ENCODE measurements at places on chromosomes 3 and 15. TPM values are rescaled to one million over a fixed set of nuclear protein-coding genes. Genes with fewer than 3 reads are reported as not detected.

DNA sequence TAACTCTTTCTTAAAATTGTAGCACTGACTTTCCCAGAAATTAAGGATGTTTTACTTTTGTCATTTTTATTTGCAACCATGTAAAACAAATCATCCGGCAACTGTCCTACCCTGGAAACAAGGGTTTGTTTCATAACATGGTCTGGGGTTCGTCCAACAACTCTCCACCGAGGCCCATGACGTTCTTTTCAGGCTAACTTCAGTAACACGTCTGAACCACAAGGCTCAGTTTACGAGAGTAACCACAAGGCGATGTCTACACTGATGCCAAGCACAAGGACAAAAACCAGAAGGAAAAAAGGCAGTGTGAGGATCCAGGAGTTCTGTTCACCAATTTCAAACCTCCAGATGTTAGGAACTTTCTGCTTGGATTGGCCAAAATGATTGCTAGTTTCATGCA is 546.1 kb downstream of the NTRK3 start:
- H3K4me3 ChIP-seq, result no peak overlapping the region
- H3K27ac ChIP-seq, result no peak overlapping the region
- H3K27me3 ChIP-seq, result no peaks in the 10 kb centered on the region
- H3K36me3 ChIP-seq, result no peaks in the 10 kb centered on the region
- DNase-seq, result peak; percentile 89

DNA sequence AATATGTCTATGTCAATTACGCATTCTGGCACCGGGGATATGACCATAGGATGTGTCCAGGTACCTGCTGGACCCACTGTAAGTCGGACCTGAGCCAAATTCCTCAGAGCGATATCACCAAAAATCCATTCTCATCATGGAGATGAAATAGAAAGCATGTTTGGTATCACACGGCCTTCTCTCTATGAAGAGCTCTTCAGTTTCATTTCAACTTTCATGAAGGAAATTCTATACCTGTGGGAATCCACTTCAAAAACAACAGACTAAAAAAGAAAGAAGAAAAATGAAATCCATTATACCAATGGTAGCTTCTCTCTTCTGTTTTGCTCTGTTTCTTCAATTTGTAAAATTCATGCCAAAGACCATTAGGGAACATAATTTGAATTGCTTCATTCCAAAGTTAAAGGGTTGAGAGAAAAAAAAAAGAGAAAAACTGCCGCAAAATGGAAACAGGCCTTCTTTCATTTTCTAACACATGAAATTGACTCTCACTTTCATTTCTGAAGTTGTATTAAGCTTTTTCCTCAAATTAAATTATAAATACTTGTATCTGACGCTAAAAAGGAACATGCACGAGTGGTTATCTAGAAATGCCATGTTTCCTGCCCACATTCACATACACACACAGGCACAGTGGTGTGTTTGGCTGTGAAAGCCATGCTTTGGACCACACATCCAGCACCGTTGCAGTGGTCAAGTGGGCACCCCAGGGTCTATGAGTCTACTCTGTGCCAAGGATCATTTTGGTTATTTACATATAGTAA is 46.9 kb upstream of the DIPK2A start:
- no peak for DNase-seq
- no peaks in the 10 kb centered on the region for H3K27me3 ChIP-seq
- H3K4me3 ChIP-seq, result no peak overlapping the region
- H3K27ac ChIP-seq, result no peak overlapping the region
- no peaks in the 10 kb centered on the region for H3K36me3 ChIP-seq
- H3K4me1 ChIP-seq, result no peaks in the 10 kb centered on the region

Gene HRG
- not detected for total RNA-seq

DNA sequence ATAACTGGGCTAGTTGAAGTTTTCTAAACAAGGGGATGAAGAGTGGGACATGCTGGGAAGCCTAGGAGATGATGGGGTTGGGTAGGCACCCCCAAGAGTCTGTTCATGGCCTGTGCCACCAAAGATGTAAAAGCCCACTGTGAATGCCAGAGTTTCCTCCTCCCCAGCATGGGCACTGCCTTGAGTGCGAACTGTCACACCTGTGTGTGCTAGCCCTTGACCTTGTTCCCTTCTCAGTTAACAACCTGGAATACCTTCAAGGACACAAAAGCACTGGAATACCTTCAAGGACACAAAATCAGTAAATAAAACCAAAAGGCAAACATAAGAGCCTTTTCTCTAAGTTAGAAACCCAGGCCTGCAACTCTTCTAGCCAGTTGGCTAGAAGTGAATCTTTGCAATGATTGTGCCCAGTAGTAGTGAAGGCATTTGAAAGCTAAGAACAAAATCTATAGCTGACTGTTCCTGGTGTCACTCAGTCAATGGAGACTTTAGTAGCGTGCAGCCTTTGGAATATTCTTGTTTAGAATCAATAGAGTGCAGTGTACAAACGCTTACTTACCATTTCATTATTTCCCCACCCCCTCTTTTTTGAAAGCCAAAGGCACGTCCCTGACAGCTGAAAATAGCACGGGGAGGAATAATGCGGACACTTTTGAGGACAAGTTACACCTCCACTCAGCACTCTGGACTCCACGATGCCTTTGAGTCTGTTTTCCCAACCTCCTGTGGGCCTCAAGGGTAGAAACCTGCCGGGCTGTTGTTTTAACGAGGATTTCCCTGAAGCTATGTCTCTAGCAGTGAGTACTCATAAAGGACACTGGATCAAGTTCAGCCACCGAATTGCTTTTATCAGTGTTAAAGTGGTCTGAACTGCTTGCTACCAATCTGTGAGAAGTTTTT is 24.2 kb downstream of the PSMD6 start:
- peaks cover 11% of the 10 kb centered on the region for H3K4me1 ChIP-seq
- no peak for DNase-seq
- peaks cover 35% of the 10 kb centered on the region for H3K36me3 ChIP-seq
- no peak overlapping the region for H3K27ac ChIP-seq

DNA sequence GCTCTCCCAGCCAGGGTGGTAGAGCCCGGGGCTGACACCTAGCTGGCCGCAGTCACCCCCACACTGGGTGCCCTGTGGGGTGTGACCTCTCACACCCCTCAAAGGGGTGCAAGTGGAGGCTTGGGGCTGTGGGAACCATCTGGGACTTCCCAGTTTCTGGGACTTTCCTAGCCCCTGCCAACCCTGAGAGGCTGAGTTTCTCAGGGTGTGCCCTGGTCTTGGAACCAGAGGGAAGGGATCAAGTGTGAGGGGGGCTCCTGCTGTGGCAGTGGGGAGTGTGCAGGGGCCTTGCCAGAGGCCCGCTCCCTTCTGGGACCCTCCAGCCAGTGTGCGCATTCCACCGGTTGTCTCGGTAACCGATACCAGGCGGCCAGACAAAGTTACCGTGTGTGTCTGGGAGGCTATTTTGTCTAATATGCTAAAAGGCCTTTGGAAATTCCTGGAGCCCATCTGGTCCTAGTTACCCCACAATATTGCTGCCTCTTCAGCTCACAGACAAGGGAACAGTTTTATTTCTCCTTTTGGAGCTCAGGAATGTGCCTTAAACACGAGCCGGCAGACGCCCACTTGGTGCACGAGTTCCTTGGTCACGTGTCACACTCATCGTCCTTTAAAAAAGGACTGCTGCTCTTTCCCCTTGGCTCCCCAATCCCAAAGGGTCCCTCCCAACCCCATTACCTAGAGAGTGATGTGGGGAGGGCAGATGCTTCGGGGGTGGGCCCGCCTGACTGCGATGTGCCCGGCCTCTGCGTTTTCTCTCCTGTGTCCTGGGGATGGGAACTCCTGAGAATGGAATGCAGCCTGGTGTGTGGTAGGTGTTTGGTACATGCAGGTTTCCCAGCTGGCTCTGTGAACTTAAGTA is 33.2 kb downstream of the HDAC11 start:
- no peaks in the 10 kb centered on the region for H3K36me3 ChIP-seq
- H3K4me1 ChIP-seq, result peaks cover 27% of the 10 kb centered on the region
- no peaks in the 10 kb centered on the region for H3K27me3 ChIP-seq
- no peak for DNase-seq
- no peak overlapping the region for H3K4me3 ChIP-seq

DNA sequence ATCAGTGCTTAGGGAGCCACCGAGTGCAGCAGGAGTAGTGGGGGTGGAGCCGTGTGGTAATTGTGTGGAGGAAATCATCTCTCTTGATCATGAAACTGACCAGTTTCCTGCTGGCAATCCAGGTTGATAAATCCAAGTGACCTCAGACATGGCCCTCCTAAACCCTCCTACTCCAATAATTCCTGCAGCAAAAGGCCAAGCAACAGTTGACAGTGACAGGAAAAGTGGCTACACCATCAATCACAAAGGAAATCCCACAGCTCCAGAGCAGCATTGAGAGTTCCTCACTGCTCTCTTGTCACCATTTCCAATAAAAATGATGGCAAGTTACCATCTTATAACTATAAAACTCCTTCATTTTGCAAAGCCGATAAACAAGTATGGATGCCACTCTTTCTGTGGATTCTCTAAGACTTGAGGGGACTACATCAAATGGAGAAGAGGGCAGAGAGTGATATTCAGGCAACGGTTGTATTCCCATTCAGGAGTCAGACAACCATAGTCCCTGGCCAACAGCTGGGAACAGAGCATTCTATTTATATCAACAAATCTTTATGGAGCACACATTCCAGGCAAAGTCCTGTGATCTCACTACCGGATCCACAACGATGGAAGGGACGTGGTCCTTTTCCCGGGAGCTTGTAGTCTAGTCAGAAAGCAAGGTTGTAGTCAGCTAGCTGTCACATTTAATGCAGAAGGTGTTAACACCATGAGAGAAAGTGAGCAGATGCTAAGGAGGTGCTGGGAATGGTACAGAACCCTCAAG is 312.5 kb upstream of the CTNNB1 start:
- H3K4me3 ChIP-seq, result no peak overlapping the region
- DNase-seq, result no peak
- no peak overlapping the region for H3K27ac ChIP-seq
- H3K36me3 ChIP-seq, result no peaks in the 10 kb centered on the region

Gene MESP1
- total RNA-seq, result 0.50 TPM

Gene RLBP1
- 0.50 TPM for total RNA-seq

DNA sequence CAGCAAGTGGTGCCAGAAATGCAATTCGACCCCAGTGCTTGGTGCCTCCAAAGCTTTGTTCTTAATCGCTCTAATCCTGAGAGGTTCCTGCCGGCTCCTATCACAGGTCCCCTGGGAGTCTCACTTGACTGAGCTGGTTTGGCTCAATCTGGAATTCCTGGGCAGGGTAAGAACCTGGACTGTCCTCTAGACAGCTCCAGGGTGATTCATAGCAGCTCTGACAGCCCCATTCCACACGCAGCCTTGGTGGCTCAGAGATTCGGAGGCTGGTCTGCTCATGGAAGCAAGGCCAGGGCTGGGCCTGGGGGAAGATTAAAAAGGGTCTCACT is 37.9 kb downstream of the MYO5C start:
- no peak overlapping the region for H3K4me3 ChIP-seq
- no peaks in the 10 kb centered on the region for H3K36me3 ChIP-seq
- H3K4me1 ChIP-seq, result peaks cover 33% of the 10 kb centered on the region
- no peak for DNase-seq

GRCh38 chr3:150469031-150469930 is 61.2 kb downstream of the TSC22D2 start:
- H3K4me3 ChIP-seq, result no peak overlapping the region
- H3K36me3 ChIP-seq, result no peaks in the 10 kb centered on the region
- H3K27me3 ChIP-seq, result no peaks in the 10 kb centered on the region

Gene GPR171
- 2.0 TPM for total RNA-seq

DNA sequence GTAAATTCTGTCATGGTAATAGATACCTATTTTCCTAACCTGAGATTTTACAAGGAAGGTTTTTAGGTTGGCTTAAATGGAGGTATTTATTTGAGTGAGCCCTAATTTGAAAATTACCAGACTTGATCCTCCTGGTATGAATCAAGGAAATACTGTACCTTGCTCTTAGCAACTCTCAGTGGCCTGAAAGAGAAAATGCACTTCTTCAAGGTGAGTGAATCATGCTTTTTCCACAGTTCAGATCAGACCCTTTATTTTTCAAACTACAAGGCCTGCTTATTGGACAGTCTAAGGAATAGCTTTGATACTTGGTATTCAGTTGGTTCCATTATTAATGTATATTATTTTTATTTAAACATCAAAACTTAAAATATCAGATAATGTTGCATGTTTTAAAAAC is 15.4 kb downstream of the FEM1B start:
- no peaks in the 10 kb centered on the region for H3K27me3 ChIP-seq
- H3K27ac ChIP-seq, result no peak overlapping the region
- H3K36me3 ChIP-seq, result peaks cover 27% of the 10 kb centered on the region
- no peak overlapping the region for H3K4me3 ChIP-seq

DNA sequence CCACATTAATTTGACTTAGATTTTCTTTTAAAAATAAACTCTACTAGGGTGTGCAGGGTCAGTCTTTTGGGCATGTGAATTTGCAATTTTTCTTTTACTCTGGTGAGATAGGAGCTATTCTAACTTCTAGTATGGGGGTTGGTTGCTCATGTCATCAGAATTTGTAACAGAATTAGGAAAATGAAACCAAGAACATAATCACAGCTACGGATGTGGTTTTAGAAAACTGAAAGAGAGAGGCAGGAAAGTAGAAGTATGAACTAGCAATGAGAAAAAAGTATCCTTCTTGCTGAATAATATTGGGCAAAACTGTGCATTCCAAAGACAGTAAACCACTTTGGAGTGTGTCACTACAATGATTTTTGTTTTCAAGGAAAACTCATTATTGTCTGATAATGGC is 43.3 kb downstream of the ADPGK start:
- H3K27me3 ChIP-seq, result no peaks in the 10 kb centered on the region
- no peak overlapping the region for H3K27ac ChIP-seq
- no peaks in the 10 kb centered on the region for H3K4me1 ChIP-seq
- no peak for DNase-seq
- H3K36me3 ChIP-seq, result peaks cover 36% of the 10 kb centered on the region
- no peak overlapping the region for H3K4me3 ChIP-seq

Gene GRK7
- 0.11 TPM for total RNA-seq

GRCh38 chr3:16480861-16481545 is 32.5 kb downstream of the RFTN1 start:
- DNase-seq, result no peak
- no peaks in the 10 kb centered on the region for H3K27me3 ChIP-seq
- peaks cover 94% of the 10 kb centered on the region for H3K4me1 ChIP-seq

DNA sequence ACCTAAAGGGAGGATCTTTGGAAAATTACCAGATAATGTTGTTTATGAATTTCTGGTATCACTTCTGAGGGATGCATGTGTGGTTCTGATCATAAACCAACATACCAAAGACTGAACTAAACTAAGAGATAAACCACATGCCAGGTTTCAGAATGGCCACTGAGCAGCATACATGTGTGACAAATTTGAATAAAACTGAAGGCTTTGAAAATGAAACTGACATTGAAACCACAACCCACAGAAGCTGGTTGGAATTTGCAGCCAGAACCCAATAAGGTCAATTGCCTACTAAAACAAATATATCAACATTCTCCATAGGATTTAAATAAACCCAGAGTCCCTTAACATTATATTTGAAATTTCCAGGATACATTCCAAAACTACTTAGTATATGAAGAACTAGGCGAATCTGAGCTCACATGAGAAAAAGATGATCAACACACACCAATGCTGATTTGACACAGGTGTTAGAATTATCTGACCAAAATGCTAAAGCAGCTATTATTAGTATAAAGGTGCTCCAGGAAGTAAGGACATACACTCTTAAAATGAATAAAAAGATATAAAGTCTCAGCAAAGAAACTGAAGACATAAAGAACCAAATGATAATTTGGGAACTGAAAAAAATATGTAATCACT is 125.0 kb downstream of the ZNF280D start:
- no peaks in the 10 kb centered on the region for H3K36me3 ChIP-seq
- no peaks in the 10 kb centered on the region for H3K4me1 ChIP-seq
- no peak for DNase-seq
- H3K27ac ChIP-seq, result no peak overlapping the region

Gene SERPINI2
- 0.32 TPM for total RNA-seq

GRCh38 chr3:43727930-43728329 is 37.2 kb downstream of the ABHD5 start:
- H3K4me1 ChIP-seq, result no peaks in the 10 kb centered on the region
- H3K27ac ChIP-seq, result no peak overlapping the region
- no peaks in the 10 kb centered on the region for H3K27me3 ChIP-seq
- no peaks in the 10 kb centered on the region for H3K36me3 ChIP-seq
- no peak overlapping the region for H3K4me3 ChIP-seq

Measured in esophagus muscularis mucosa (tissue), 4 donors.